Activated T-helper 17 cell treated with anti-CD3 and anti-CD28 coated beads, Interleukin-2, amount 50 U/mL, for 72 hours (primary cell): ENCODE measurements at places on chromosomes 1 and 21. TPM values are rescaled to one million over a fixed set of nuclear protein-coding genes. Genes with fewer than 3 reads are reported as not detected.

Gene RAB4A
- 35.2 TPM for total RNA-seq

- ATAC-seq: no peak
Observed at GRCh38 chr1:2929335-2929734, 91.9 kb upstream of the ACTRT2 start.

GRCh38 chr1:240927821-240928220 lies 315.9 kb upstream of the GREM2 start:
- no peak for ATAC-seq

Gene TDRD10
- total RNA-seq: not detected

Gene HTR1D
- total RNA-seq: not detected

DNA sequence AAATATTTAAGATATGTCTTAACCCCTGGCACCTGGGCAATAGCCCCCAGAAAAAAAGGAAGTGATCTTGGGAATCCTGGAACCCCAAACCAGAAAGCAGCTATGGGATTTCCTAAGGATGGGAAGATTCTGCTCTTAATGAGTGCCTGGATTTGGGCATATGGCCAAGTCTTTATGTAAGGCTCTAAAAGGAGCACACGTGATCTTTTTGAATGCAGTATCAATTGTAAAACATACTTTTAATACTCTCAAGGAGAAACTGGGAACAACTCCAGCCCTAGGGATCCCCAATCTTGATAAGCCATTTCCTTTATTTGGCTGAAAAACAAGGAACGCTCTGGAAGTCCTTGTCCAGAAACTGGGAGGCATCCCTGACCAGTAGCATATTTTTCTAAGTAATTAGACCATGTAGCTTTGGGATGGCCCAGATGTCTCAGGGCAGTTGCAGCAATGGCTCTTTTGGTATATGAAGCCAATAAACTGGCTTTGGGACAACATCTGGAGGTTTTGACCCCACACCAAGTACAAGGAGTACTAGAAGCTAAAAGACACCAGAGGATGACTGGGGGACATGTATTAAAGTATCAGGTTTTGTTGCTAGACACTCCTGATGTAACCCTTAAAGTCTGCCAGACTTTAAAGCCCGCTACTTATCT lies 80.9 kb upstream of the KIAA0040 start:
- ATAC-seq: no peak

Gene S100A3
- total RNA-seq: not detected

Gene NPPA
- not detected for total RNA-seq

DNA sequence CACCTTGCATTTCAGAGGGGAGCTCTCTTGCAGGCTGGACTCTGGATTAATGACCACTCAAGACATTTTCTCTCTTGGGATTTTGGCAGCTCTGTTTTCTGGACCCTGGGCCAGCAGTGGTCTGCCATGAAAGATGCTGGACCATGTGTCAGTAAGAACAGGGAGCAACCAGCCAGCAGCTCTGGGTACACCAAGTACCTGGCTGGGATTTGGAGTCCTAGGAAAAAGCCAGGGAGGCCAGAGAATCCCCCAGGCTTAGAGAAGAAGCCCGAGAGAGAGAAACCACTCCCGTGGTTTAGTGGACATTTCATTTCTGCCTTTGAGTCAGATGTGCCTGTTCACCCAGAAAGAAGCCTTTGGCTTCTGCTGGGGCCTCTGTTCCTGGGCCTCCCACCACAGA lies 2.5 kb downstream of the NFASC start:
- no peak for ATAC-seq

GRCh38 chr1:172378109-172378760 lies 42.2 kb upstream of the C1orf105 start:
- no peak for ATAC-seq

Gene STYXL2
- total RNA-seq: not detected
